ENCODE measurements at places on chromosomes 5 and 9.
A peak's percentile ranks its signal among the peaks of the same experiment; 100 is the strongest.

GRCh38 chr5:138819081-138819480, 56.1 kb downstream of the LRRTM2 start:
- DNase-seq: no peak

DNA sequence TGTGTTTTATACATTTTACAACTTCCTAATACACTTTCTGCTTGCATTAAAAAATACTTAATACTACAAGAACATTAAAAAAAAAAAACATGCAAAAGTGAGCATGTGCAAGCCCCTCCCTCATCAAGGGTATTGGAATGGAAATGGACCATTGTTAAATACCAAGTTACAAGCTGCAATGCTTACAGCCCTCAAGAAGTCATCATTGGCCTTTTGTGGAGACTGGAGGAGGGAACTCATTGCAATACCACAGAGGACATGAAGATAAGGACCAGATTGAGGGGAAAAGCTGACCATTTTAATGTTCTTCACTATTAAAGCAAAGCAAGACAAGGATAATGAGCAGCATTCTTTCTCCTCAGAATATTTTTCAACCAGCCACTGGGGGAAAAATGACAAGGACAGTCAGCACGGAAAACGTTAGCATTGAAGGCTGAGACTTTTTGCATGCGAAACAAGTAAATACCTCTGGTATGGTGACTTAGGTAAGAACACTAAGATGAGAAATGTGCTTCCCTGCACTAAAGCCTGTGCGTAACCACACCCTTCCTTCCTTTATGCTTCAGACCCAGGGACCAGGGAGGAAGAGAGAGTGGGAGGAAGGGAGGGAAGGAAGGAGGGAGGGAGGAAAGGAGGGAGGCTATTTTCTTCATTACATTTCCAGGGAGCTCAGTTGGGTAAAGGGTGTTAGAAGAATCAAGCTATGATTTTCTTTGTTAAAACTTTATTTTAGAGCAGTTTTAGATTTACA, 141.1 kb upstream of the RAPGEF1 start:
- DNase-seq: no peak

GRCh38 chr5:39057734-39058133, 16.5 kb downstream of the RICTOR start:
- no peak for DNase-seq

- DNase-seq: no peak
Measured at GRCh38 chr5:55650386-55650785, 61.7 kb downstream of the SLC38A9 start.

GRCh38 chr9:75775966-75776691, 114.3 kb upstream of the PCSK5 start:
- no peak for DNase-seq

GRCh38 chr5:42377496-42377895, 45.7 kb upstream of the GHR start:
- DNase-seq: peak; percentile 86
